ENCODE measurements at places on chromosomes 11 and 22. TPM values are rescaled to one million over a fixed set of nuclear protein-coding genes. Genes with fewer than 3 reads are reported as not detected.
A peak's percentile ranks its signal among the peaks of the same experiment; 100 is the strongest.

- peak; percentile 62 for DNase-seq
These were observed 47.2 kb upstream of the ADA2 start for GRCh38 chr22:17266251-17266971.

DNA sequence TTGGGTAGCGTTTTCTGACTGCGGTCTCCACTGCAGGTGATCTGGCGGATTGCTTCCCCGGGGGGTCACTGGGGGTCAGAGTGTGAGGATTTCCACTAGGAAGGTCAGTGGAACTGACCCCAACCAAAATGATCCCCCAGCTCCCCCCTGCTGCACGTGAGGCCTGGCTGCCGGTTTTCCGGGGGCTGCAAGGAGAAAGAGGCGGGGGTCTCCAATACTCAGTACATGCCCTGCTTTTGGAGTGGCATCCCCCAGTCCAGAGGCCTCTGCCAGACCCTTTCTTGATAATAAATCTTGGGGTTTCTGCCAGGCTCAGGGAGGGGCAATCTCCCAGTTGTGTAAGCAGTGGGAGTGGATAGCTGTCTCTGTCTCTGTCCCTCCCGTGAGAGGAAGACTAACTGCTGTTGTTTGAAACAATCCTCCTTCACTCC is 71.5 kb upstream of the RTL6 start:
- DNase-seq: peak; percentile 13

The GTF2H1 gene
- 53.5 TPM for total RNA-seq

- DNase-seq: no peak
These were observed 21.0 kb upstream of the HTATIP2 start for GRCh38 chr11:20342347-20343141.

The RASL10A gene
- 2.2 TPM for total RNA-seq

The OR8D4 gene
- total RNA-seq: not detected
